ENCODE measurements at places on chromosomes 11 and 22.

DNA sequence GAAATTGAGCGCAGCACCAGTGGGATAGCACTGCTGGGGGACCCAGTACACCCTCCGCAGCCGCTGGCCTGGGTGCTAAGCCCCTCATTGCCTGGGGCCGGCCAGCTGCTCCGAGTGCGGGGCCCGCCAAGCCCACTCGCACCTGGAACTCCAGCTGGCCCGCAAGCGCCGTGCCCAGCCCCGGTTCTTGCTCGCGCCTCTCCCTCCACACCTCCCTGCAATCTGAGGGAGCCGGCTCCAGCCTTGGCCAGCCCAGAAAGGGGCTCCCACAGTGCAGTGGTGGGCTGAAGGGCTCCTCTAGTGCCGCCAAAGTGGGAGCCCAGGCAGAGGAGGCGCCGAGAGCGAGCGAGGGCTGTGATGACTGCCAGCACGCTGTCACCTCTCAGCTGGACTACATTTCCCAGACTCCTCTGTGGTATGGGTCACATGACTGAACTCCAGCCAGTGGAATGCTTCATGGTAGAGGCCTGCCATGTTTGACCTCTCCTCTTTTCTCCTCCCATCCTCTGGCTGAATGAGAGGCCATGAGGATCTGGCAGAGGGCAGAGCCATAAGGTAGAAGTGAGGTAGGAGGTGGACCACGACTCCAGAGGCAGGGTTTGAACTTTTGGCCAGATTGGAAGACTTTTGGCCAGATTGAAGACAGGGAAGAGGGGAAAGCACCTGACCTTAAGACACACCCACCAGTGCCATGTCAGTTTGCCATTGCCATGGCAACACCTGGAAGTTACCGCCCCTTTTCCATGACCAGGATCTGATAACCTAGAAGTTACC is 6.2 kb downstream of the MRGPRD start:
- DNase-seq = no peak

GRCh38 chr11:125903711-125904659 is at the start of gene DDX25:
Gene DDX25, plus strand, starts transcription at chr11:125904508. Its CDS starts 10 bp downstream, at chr11:125904518.
- DNase-seq = peak; percentile 33

GRCh38 chr11:19370100-19370861 is 129.5 kb upstream of the E2F8 start:
- DNase-seq = no peak

GRCh38 chr22:38316364-38317121 is 690 bp downstream of the CSNK1E start:
- peak; percentile 49 for DNase-seq

DNA sequence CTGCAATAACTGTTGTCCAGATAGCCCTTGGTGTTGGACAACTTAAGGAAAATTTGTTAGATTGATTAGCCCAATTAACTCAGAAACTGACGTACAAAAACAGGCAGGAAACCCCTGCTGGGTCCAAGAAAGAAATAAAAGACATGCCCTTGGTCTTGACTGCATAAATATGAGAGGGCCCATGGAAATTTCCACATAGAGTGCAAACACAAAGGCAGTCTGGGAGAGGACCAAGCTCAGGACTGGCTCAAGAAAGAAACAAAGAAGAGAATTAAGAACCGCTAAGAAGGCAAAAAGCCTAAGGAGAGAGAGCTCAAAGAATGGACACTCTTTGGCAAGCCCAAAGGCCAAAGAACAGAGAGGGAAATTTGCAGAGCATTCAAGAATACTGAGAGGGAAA is 1243.9 kb downstream of the LRRC4C start:
- DNase-seq = no peak

- DNase-seq = no peak
Observed at GRCh38 chr11:125315079-125315740, 150.7 kb downstream of the PKNOX2 start.

DNA sequence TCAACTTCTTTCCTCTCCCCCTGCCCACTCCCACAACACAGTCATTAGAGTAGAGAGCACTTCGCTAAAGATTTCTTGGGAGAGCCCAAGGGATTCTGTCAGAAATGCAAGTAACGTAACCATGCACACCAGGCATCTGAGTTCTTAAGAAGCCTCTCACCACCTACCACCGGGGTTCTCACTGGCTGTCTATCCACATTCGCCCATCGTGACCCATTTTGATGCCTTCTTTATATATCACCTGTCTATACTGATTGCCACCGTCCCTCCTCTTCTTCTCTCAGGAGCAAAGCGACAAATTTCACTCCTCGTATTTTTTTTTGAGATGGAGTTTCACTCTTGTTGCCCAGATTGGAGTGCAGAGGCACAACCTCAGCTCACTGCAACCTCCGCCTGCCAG is 23.9 kb upstream of the RASD2 start:
- DNase-seq = no peak

DNA sequence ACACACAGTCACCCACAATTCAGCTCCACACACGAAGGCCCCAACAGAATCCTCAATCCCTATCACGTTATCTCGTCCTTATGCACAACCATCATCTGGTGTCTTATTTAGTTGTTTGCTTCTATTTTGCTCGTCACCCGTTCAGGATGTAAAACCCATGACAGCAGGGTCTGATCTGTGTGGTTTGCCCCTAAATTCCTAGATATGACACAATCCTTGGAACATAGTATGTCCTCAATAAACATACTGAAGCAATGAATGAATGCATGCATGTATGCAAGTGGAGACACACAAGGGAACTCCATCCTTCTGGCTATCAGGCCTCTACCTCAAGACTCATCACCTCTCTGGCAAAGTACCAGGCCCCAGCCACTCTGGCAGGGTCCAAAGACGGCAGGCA is 20.2 kb downstream of the STARD10 start:
- no peak for DNase-seq

DNA sequence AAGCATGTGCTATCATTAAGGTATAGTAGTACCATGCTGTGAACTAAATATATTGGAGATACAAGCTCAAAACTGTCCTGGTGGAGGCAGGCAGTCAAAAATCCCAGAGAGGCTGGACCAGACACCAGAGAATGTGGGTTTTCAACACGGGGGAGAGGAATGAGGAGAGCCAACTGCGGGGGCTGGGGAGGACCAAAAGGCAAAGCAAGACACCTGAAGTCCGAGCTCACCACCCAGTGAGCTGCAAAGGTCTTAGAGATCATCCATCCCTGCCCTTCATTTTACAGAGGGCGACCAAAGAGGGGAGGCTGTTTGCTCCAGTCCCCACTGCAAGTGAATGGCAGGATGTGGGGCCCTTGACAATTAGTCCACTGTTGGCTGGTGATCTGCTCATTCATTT is 10.0 kb downstream of the RIBC2 start:
- no peak for DNase-seq

GRCh38 chr11:61967116-61967923 is at the start of gene FTH1:
Gene FTH1, minus strand, starts transcription at chr11:61967634. Its CDS starts 209 bp downstream, at chr11:61967425.
- DNase-seq = peak; percentile 92

DNA sequence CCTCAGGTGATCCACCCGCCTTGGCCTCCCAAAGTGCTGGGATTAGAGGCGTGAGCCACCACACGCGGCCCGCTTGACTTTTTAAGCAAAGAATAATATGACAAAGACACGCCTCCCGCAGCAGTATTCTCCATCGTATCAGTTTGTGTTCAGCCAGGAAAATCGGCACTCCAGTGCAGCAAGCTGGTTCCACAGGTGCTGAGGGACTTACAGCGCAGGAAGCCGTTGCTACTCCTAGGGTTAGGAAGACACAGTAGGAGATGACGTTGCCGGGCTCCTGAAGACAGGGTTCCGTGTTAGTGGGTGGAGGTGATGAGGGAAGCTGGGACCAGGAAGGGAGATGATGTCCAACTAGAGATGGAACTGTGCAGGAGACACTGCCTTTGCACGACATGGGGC is 65.8 kb upstream of the CECR2 start:
- no peak for DNase-seq

DNA sequence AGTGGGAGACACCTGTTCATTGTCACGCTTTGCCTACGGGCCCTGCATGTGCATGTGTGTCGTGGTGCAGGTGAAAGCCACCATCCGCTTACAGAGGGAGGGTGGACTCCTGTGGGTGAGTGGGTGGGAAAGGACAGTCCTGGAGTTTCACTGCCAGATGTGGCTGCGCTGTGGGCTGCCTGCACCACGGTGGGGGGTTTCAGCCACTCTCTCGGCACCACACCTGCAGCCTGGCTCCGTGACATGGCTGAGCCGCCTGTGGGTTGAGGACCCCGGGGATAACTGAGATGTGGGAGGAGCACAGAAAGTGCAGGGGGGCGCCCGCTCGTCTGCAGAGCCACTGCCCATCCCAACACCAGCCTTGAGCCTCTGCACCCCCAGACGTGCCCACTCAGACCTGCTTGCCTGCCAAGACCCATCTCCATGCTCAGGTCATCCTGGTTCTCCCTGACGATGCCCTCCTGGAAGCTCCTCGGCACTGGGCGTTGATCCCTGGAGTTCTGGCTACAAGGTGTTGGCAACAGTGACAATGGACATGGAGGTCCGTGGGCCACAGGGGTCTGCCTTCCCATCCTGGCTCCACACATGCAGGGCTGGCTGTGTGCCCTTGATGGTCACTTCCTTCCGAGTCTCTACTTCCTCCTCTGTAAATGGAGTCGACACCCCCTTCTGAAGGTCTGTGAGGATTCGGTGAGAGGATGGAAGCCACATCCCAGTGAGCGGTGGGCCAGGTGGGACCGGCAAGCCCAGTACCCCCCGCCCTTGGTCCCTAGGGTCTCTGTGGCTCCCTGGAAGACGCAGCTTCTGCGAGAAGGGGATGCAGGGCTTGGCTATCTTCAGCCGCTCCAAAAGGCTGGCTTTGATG is 1007.0 kb downstream of the BRD1 start:
- DNase-seq = no peak

DNA sequence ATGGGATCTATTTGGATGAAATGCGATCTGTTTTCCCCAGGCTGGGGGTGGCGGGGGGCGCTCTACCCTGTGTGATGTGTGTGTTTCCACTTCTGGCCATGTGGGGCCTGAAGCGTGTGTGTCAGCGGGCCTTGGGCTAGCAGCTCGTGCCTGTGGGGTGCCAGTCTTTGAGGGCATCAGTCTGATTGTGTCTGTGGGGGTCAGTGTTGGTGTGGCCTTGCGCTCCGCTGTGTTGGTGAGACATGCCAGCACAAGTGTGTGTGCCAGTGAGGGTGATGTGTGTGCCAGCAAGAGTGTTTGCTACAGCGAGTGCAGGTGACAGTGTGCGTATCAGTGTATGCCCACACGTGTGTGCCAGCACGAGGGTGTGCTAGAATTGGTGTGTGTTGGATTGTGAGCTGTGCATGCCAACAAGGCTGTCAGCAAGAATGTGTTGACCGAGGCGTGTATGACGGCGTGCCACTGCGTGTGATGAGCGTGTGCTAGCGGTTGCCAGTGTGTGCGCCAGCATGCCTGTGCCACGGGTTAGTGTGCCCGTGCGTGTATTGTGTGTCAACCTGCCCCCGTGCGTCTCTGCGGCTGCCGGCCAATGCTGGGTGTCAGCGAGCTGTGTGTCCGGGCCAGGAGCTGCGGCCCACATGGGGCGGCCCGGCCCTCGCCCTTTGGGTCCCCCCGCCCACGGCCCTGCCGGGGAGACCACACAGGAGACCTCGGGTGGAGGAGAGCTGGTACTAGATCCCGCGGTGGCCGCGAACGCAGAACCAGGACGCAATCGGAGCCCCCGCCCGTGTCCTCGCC is 519 bp downstream of the ARRB1 start:
- DNase-seq = peak; percentile 28
